ENCODE measurements at places on chromosomes 6 and 20.

DNA sequence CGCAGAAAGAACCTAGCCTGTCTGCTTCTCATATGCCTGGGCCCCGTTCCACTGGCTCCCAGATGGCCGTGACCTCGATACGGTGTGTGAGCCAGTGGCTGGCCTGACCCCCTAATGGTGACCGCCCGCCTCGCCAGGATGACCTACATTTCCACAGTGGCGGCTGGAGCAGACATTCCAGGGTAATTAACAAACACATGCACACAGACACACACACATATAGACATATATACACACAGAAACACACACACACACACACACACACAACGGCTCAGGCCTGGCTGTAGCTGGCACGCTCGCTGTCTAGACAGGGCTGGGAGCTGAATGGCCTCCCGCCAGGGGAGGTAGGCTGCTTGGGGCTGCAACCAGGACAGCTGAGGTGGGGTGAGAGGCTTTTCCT, 227.1 kb downstream of the ANKRD60 start:
- no peak for DNase-seq

DNA sequence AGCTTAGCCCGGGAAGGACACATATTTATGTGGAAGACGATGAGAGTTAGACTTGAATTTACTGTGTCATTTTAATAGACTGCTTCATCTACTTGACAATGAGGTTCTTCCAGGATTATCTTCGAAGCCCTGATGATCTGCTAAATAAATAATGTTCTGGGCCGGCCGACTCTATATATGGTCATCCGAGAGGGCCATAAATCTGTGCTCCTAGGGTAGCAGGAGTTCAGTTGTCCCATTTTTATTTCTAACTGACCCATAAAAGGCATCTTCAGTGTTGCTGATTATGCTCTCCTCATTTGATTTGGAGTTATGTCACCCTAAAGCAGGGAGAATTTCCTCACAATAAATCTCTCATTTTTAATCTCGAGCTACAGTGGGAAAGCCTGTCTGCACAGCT, 217.1 kb downstream of the SLC24A3 start:
- DNase-seq: no peak

- DNase-seq: no peak
Observed at GRCh38 chr6:121851056-121851455, 415.6 kb downstream of the GJA1 start.

DNA sequence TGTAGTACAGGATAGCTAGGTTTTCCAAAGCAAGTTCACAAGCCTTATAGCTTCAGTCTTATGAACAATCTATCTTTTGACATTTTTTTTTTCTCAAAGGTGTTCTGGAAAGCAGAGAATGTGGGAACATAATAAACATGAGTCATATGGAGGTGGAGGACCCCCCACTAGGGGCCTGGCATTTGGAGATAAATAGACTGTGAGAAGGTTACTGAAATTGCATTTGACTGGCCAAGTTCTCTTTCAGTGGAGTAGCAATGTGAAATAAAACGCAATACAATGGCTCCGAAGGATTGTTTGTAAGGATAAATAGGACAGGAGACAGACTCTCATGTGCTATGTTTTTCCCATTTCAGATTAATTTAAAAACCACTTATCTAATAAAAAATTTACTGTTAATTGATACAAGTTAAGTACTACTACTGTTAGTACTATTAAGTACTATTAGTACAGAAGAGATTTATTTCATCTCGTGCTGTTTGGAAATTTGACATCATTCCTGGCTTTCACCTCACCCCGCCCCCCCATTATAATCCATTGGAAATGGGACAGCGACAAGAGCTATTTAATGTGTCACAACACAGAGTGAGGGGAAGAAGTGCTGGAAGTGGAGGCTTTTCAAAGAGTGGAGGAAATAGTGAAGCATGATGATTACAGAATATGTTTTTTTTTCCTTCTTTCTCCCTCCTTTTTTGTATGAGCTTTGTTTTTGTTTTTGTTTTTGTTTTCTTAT, 122.6 kb upstream of the ID4 start:
- DNase-seq: no peak

GRCh38 chr6:108806665-108807064, 41.6 kb upstream of the ARMC2 start:
- DNase-seq: no peak

DNA sequence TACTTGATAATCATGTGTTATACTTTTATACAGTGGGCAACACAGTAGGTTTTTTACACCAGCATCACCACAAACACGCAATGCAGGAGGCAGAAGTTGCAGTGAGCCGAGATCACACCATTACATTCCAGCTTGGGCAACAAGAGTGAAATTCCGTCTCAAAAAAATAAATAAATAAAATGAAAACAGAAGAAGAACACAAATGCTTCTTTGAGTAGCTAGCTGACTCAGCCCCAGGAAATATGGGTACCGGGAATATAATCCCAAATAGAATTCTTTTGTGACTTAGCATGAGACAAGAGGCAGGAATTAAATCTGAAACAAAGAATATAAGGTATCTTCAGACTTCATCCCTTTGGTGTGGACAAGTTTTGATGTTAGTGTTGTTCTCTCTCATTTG, 164.2 kb upstream of the ATXN1 start:
- no peak for DNase-seq

DNA sequence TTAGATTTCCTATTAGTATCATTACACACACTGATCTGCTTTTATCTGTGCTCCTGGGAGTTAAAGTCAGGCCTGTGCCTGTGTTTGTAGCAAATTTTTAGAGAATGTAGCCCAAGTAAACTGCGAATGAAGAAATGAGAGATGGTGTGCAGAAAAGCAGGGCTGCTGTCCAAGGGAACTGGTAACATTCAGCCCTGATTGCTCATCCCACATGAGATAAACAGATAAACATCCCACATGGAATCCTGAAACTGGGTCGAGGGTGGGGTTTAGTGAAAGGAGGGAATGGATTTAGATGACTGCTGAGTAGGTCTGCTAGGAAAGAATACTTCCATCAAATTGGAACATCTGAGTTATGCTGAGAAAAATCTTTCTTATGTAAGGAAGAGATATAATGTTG, 69.1 kb downstream of the GRIK2 start:
- no peak for DNase-seq

DNA sequence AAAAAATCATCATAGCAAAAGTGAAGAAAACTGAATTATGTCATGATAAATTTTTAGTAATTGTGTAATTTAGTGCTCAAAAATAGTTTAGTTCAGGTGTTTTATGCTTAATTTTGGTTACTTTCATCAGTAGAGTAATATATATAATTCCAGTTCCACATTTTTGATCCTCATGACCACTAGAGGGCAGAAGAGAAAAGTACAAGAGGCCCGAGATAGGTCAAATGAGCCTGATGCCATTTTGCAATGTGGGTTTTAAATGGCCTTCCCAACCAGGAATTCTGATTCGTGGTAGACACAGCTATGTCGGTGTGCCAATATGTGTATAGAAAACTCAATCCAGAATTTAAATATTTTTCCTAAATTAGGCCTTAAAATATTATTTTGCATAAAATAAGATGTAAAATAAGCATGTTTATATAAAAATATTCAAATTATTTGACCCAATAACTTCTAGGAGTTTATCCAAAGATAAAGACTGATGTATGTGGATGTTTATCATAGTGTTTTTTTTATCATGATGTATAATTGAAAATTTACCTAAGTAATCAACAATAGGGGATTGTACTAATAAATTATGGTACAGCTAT, 159.7 kb upstream of the RPS6KA2 start:
- peak; percentile 57 for DNase-seq

- no peak for DNase-seq
Observed at GRCh38 chr6:169846286-169847056, 95.0 kb downstream of the ERMARD start.

DNA sequence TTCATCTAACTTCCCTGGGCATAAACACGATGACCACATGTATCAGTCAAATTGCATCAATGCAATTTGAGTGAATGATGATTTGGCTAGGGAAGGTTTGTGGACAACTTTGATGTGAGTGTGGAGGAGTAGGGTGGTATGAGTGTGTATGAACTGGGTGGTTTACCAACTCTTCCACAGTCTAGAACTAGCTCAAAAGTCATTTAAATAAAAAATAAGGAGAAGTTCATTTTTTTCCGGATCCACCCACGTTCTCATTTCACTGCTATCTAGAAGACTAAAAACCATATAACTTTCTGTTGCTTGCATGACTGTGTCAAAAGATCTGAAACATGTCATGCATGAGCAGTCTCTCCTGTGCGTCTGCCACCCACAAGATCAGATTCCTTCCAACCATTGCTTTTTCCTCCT, 23.6 kb downstream of the SLC35D3 start:
- DNase-seq: no peak

GRCh38 chr6:54135665-54136369, 24.6 kb downstream of the MLIP start:
- DNase-seq: no peak

- DNase-seq: no peak
Observed at GRCh38 chr6:9938801-9939200, 476.1 kb downstream of the TFAP2A start.

DNA sequence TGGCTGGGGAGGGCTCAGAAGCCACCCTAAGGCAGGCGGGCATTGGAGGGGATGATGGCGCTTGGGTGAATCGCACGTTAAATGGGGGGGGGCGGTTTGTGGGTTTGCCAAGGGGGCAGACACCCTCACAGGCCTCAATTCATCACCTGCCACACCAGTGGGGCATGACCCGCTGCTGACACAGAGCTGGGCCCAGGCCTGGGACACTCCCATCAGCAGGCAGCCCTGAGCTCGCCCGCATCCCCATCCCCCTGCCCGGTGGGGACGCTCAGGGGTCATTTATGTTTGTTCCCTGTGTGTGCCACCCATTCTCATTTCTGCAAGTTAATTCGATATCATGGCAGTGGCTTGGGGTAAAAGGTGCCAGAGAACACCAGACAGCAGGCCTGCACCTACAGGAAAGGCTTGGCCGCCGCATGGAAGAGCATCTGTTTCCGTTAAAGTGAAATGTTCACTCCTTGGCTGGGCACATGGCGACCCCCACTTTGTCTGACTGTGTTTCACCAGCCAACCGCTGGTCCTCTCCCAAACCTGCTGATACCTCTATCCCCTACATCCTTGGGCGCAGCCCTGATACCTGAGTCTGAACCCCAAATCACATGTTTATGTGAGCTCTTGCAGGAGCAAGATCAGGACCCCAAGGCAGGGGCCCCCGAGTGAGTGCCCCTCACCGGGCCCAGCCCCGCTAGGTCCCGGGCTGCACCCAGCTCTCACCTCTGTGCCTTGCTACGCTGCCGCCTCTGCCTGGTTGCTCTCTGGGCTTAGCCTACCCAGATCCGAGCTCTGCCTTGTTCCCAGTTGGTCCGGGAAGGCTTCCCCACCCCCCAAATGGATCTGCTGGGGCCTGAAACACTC, 248.8 kb downstream of the TAF4 start:
- DNase-seq: no peak

- no peak for DNase-seq
Observed at GRCh38 chr20:12207875-12208274, 290.2 kb downstream of the BTBD3 start.

GRCh38 chr6:44472250-44472945, 84.9 kb downstream of the CDC5L start:
- DNase-seq: no peak

- no peak for DNase-seq
Observed at GRCh38 chr6:33994472-33995308, 151.2 kb downstream of the GRM4 start.

DNA sequence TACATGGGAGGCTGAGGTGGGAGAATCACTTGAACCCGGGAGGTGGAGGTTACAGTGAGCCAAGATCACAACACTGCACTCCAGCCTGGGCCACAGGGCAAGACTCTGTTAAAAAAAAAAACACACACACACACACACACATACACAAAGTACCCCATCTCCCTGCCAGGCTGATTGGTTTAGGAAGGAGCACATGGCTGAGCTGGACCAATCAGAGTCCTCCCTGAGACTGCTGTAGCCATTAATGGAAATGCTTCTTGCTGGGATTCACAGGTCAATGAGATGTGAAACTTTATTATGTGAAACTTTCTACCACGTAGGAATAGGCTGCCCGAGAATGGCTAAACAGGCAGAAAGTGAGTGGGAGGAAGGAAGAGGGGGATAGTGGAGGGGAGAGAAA, 2.9 kb downstream of the TREM1 start:
- no peak for DNase-seq

DNA sequence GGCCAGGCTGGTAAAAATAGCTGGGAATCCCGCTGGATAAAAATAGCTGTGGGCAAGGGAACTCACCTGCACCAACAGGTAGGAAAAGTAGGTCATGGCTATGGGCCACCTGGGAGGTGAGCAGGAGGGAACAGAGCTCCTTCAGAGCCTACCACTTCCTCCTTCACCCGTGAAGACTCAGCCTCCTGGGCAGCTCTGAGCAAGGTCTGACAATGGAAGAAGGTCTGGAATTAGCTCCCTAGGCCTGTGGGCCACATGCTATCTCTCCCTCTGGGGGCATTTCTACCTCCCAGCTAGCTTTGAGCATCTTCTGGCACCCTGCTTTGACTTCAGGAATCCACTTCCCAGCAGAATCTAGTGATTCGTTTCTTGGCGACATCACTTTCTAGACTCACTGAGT, 153.9 kb downstream of the MRPL14 start:
- no peak for DNase-seq

DNA sequence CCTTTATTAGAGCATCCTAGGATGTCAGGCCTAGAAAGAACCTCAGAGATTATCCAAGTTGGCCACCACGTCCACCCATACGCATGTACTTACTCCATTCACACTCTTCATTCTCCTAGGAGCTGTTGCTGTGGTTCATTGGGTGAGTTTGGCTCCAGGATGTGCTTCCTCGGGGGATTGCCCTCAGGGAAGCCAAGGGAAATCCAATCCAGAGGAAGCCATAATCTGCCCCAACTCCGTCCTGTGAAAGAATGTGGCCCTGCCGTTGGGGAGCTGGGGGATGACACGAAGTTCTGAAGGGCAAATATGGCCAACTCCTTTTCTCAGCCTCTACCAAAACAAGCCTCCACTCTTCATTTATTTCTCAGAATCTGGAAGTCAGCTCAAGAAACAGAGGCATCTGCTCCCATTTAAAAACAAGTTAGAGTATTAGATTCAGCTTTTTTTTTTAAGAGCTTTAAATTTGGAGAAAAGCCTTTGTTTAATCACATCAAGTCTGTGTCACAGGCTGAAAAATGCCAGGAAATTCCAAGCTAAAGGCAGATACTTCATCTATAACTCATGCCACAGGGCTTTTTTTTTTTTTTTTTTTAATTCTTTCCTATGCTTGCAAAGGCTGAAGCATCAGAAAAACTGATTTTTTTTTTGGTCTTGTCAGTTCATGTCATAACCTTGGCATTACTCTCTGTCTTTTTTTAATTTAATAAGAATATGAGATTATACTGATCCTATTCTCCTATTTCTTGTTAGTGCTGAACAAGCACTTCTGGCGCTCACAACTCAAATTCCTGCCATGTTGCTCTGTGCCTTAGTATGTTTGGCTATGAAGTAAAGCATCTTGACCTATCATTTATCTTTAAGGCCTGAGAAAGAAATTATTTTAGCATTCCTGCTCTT, 480.9 kb upstream of the MARCKS start:
- peak; percentile 37 for DNase-seq
